Mucosa of gallbladder (tissue), 1 donor: ENCODE measurements at places on chromosomes 11 and 22.

DNA sequence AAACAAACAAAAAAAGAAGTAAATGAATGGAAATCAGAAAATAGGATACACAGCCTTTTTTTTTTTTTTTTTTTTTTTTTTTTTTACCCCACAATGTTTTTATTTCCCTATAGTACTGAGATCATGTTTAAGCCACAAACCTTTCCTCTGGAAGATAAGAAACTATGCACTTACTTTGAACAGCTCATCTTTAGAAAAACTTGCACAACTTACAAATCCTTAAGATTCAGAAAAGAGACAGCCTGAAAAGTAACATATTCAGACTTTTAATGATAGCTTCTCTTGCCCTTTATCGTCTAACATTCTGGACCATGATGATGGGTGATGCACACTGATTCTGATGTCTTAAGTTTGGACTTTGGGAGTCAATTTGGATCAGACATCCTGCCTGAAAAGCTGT lies 80.3 kb downstream of the TNRC6B start:
- no peak for DNase-seq

- no peak for DNase-seq
Observed at GRCh38 chr11:111878385-111878848, 548 bp downstream of the FDXACB1 start.

DNA sequence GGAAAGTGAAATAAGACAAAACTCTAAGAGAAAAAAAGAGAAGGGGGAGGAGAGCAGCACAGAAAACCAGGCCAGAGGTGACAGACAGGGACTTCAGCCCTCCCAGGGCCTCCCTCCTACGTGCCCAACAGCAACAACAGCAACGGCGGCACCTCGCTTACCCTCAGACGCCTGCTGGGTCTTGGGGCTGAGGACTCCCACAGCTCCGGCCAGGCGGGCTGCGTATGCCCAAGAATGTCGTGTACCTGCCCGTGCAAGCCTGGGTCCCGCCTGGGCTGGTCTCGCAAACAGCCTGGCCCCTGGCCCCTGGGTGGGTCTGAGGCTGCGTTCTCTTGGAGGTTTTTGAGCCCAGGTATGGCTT lies 30.5 kb downstream of the ARAP1 start:
- DNase-seq: no peak

- no peak for DNase-seq
Observed at GRCh38 chr11:110513846-110514437, 84.2 kb downstream of the FDX1 start.

- peak; percentile 5 for DNase-seq
Observed at GRCh38 chr11:134678744-134679143, 266.7 kb upstream of the B3GAT1 start.

- no peak for DNase-seq
Observed at GRCh38 chr11:115411120-115411519, 93.1 kb downstream of the CADM1 start.

- no peak for DNase-seq
Observed at GRCh38 chr22:36232715-36233401, 6.5 kb downstream of the APOL2 start.

GRCh38 chr22:39316440-39317083 lies 2.9 kb downstream of the RPL3 start:
- DNase-seq: peak; percentile 79

DNA sequence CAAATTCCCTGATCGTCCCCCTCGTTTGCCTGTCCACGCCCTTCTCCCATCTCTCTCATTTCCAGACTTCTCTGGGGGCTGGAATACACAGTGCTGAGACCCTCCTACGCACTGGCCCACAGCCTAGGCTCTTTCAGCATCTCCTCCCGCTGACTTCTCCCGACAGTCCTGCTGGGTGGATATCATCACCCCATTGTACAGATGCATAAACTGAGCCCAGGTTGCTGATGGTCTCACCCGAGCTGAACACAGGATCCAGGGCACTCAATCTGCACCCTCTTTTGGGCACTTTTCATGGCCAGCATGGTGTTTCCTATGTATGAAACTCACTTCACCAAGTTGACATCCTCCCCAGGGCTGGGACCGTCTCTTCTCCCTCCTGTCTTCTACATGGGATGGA lies 31.7 kb upstream of the PICK1 start:
- no peak for DNase-seq

DNA sequence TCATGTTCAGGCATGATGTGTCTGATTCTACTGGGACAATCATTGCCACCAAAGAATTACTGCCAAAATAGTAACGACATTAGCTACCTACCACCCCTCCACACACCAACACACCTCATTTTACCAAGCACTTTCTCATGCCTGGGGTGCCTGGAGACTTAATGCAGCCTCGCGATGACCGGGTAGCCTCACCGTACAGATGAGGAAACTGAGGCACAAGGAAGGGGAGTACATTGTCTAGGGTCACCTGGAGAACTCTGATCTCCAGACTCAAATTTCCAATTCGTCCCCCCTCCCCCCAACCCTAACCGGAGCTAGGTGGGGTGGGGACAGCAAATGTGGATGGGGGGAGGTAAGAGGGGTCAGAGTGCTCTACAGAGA lies 2.7 kb upstream of the RTN4RL2 start:
- DNase-seq: no peak

GRCh38 chr11:102111787-102112508 lies 1.7 kb downstream of the YAP1 start:
- peak; percentile 36 for DNase-seq

- DNase-seq: no peak
Observed at GRCh38 chr22:45090497-45090910, 73.2 kb upstream of the NUP50 start.

GRCh38 chr22:37439347-37439746 lies 12.1 kb upstream of the ELFN2 start:
- DNase-seq: no peak

DNA sequence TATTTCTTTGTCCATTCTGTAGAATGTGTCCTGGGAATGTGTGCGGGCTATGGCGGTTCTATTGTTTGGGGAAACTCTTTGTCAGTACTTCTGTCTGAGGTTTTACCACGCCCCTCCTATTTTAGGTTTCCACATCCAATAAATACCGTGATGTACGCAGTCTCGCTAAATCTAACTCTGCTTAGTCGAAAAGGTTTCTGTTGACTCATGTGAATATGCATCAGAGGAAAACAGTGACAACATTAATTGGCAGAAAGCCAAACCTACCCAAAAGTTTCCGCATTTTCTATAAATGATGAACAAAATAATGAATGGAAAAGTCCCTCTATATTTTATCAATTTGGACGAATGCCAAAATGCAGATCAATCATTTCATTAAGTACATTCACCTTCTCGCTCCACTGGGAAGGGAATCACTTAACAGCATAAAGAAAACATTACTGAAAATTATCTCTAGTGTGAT lies 143.4 kb downstream of the MAML2 start:
- peak; percentile 52 for DNase-seq

GRCh38 chr11:11313426-11313825 lies 39.6 kb downstream of the CSNK2A3 start:
- DNase-seq: peak; percentile 34
